ENCODE measurements at places on chromosomes 5 and 9.

- no peak for DNase-seq
These were observed 523.0 kb upstream of the PTPRD start for GRCh38 chr9:11135851-11136250.

- DNase-seq: no peak
These were observed 11.7 kb downstream of the ARPC5L start for GRCh38 chr9:124873664-124874063.

GRCh38 chr5:129569295-129569694 is 109.2 kb downstream of the ADAMTS19 start:
- no peak for DNase-seq

GRCh38 chr5:98570661-98571191 is 202.7 kb upstream of the RGMB start:
- no peak for DNase-seq

DNA sequence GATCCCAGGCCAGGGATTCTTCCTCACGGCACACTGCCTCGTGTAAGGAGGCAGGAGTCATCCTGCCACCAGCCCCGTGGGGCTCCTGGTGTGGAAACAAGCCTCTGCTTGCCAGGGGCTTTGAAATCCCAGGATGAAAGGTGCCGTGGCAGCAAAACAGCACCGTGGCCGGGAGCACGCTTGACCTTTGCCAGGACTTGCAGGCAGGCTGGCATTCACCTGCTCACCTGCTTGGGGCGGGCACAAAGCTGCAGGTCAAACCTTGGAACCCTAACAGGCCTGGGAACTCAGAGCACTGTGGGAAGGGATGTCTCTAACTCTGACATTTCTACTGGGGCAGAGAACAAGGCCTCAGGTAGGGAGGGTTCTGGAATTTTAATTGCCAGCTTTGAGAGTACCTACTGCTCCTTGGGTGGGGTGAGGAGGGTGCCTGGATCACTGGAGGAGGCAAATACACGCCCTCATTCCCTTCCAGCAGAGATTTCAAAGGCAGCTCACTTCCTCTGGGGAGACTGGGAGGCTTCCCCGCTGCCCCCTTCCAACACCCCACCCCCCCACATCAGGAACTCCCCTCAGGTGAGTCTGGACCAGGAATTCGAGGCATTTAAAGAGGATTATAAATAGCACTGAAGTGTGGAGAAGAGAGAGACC is 45.6 kb upstream of the STXBP1 start:
- no peak for DNase-seq

DNA sequence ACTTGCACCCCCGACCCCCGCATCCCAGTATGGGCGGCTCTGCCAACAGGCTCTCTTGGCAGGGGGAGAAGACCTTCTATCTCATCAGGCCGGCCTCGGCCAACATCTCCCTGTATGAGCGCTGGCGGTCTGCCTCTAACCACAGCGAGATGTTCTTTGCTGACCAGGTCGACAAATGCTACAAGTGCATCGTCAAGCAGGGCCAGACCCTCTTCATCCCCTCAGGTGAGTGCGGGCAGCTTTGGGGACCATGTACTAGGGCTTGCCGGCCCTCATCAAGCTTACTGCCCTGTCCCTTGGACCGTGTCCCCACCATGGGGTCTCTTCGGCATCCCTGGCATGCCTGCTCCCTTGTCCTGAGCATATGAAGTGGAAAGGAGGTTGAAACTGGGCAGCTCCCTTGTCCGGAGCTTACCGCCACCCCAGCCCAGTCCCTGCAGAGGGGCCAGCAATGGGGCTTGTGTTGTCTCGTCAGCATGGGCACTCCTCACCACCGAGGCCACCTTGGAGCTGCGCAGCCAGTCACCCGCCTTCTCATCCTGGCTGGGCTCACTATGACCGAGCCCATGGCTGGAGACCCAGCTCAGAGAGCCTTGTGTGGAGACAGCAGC is 78.1 kb downstream of the PHF2 start:
- no peak for DNase-seq

- DNase-seq: no peak
These were observed 5.0 kb downstream of the DMRT2 start for GRCh38 chr9:1055166-1055565.

DNA sequence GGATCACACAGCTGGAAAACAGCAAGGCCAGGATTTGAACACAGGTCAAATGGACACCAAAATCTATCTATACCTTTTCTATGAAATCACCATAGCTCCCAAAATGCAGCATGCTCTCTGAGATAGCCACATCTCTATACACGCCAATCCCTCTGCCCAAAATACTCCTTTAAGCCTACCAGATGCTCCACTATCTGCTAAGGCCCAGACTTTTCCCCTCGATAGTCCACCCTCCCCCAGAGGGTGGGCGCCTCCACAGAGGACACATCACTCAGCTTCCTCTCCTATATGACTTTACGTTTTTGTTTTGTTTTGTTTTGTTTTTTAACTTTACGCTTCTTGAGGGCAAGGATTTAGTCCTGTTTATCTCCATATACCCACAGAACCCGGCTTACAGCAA is 46.8 kb downstream of the MTMR12 start:
- DNase-seq: no peak

GRCh38 chr5:8184455-8185063 is 315.6 kb downstream of the MTRR start:
- no peak for DNase-seq

Data from lower leg skin (tissue), 4 donors.